ENCODE measurements at places on chromosomes 3 and 15.

- DNase-seq, result no peak
These were observed 15.7 kb downstream of the C3orf33 start for GRCh38 chr3:155790272-155790925.

- DNase-seq, result no peak
These were observed 75.5 kb downstream of the MB21D2 start for GRCh38 chr3:192842138-192842537.

DNA sequence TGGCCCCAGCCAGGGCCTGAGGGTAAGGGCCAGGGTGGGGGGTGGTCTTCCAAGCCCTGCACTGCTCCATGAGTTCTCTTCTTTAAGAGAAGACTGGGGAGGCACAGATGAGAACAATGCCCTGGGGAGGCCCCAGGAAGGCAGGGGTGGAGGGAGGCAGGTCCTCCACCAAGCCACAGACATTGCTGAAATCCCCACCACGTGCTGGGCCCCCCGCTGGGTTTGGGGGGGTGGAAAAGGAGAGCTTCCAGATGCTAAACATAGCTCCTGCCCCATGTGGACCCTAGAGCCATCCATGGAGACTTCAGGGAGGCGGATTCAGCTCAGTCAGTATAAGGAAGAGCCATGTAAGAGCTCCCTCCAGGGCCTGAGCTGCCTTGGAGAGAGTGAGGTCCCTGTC is 157.8 kb upstream of the LINGO1 start:
- no peak for DNase-seq

DNA sequence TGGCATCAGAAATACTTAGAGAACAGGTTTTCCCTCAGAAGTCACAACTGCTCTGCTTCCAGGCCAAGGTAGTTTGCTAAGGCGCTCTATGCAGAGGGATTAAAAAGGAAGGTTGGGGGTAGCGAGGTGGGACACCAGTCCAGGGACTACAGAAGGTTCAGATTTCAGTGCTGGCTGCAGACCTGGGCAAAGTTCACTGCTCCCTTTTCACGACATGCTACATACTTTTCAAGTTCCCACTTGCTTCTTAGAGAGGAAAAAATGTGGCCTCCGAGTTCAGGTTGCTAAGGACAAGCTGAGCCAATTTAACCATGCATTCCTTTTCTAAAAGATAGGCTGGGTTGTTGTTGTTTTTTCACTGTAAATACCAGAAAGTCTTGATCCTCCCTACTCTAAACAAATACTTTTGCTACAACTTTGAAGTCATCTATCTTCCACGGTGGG is 158.6 kb upstream of the NR2F2 start:
- no peak for DNase-seq

DNA sequence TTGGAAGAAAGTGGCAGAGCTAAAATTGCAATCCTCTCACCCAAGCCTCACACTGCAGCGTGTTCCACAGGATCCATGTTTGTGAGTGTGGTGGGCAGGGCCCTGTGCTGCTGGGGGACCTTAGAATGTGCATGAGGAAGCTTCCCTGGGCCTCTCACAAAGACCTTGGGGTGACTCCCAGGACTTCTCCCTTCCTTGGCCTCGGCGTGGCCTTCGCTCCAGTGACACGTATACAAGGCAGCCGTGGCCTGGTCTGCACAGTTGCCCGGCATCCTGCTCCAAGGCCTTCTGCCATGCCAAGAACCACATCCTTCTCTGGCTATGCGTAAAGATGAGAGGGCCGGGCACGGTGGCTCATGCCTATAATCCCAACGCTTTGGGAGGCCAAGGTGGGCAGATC is 196.4 kb downstream of the UACA start:
- no peak for DNase-seq
